ENCODE measurements at places on chromosomes 2 and 18.

DNA sequence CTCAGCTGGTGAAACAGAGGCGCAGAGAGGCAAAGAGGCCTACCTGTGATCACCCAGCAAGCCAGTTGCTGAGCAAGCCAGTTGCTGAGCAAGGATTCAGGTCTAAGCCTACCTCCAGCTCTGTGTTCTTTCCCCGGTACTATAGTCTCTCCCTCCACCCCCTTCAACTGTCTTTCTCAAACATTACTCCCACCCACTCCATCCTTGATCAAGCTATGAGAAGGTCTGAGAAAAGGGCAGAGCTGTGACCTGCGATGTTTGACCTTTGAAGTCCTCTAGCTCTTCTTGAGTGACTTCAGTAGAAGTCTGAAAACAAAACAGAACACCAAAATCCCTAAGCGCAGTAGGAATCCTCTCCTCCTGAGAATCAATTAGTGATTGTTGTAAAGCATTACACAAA lies 665.2 kb upstream of the ID2 start:
- DNase-seq = no peak

GRCh38 chr18:70464343-70465114 lies 175.7 kb downstream of the SOCS6 start:
- peak; percentile 6 for DNase-seq

GRCh38 chr2:176285321-176285720 lies 16.1 kb downstream of the MTX2 start:
- DNase-seq = no peak

- DNase-seq = no peak
Measured at GRCh38 chr2:58957188-58957840, 716.2 kb upstream of the FANCL start.

- no peak for DNase-seq
Measured at GRCh38 chr2:88303865-88304264, 133.7 kb downstream of the THNSL2 start.

GRCh38 chr2:205612636-205613035 lies 69.7 kb upstream of the NRP2 start:
- DNase-seq = peak; percentile 8

GRCh38 chr2:174919947-174920595 lies 85.1 kb downstream of the CHN1 start:
- no peak for DNase-seq

DNA sequence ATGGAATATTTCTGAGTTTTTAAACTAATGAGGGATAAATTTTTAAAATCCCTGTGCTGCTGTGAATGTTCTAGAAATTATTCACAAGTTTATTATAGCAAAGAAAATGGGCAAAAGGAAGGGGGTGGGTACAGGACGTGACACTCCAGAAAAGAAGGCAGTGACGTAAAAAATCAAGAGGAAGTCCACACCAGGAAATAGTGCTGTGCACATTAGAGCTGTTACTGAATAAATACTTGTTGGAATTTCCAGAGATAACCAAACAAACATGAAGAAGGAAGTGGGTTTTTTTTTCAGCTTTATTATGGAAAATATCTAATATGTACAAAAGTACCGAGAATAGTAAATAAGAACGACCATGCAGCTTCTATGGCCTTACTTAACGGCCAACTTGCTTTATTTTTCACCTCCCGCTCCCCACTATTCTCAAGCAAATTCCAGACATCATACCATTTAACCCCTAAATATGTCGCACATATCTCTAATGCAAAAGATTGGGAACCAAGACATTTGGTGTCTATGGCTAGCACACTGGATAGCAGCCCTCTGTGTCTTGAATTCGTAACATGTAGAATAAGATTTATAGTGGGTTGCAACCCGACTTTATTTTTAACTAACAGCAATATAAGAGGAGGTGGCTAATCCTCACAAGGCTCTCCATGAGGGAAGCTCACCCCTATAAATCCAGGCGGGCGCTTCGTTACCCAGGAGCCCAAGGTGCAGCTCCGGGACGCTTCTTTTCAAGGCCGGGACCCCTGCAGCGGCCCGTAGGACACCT lies 580 bp upstream of the NDUFV2 start:
- DNase-seq = no peak

DNA sequence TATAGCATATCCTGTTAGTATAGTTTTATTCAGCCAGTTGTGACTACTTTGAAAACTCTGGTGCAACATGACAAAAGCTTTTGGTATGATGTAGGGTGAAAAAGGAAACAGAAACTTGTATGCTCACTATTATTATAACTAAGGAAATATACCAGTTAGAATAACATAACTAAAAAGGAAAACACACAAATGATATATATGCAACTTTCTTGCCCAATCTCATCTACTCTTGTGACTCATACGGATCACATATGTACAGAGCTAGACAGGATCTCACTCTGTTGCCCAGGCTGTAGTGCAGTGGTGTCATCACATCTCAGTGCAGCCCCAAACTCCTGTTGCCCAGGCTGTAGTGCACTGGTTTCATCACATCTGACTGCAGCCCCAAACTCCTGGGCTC lies 12.4 kb upstream of the TLK1 start:
- DNase-seq = no peak

DNA sequence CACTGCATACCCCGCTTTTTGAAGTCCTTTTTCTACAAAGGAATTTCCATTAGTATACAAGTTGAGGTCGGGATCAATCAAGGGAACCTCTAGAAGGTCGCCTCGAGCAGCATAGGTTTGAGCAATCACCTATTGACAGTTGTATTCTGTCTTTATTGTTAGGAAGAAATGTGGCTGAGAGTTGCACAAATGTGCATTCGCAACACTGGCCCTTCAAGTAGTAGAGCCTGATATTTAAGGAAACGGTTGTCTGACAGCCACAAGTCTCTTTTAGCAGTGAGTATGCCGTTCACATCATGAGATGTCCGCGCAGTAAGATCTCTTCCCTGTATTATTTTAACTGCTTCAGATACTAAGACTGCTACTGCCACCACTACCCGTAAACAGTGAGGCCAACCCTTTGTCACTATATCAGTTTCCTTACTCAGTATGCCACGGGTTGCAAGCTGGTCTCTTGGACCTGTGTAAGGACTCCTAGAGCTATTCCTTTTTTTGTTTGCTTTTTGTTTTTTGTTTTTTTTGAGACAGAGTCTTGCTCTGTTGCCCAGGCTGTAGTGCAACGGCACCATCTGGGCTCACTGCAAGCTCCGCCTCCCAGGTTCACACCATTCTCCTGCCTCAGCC lies 10.0 kb upstream of the STARD7 start:
- no peak for DNase-seq

DNA sequence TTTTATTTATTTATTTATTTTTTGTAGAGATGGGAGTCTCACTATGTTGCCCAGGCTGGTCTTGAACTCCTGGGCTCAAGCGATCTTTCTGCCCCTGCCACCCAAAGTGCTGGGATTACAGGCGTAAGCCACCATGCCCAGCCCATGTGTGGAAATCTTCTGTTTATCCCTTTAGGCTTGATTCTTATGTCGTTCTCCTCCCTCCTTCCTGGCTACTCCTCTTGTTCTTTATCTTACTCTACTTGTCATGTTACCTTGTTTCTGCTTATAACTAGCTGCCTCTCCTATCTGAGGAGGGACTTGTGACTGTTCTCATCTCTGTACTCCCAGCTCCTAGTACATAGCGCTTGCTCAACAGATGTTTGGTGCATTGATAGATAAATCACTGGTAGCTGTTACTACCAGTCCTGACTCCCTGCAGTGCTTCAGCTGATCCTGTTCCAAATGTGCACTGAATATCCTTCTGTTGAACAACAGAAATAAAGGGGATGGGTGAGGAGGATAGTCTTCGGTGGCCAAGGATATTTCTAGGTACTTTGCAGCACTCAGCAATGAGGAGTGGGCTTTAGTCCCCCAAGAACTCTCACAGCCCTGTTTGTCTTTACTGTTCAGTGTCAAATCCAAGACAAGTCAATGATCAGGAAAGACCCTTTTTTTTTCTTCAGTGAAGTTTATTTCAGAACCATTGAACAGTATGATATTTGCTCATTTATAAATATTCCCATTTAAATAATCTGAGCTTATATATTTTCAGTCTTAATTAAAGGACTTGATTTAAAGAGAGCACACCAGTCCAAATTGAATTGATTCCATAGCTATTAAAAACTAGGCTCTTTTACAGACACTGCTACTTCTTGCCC lies 7.2 kb downstream of the IL1B start:
- DNase-seq = no peak

- DNase-seq = no peak
Measured at GRCh38 chr2:19837235-19837766, 64.5 kb downstream of the TTC32 start.

DNA sequence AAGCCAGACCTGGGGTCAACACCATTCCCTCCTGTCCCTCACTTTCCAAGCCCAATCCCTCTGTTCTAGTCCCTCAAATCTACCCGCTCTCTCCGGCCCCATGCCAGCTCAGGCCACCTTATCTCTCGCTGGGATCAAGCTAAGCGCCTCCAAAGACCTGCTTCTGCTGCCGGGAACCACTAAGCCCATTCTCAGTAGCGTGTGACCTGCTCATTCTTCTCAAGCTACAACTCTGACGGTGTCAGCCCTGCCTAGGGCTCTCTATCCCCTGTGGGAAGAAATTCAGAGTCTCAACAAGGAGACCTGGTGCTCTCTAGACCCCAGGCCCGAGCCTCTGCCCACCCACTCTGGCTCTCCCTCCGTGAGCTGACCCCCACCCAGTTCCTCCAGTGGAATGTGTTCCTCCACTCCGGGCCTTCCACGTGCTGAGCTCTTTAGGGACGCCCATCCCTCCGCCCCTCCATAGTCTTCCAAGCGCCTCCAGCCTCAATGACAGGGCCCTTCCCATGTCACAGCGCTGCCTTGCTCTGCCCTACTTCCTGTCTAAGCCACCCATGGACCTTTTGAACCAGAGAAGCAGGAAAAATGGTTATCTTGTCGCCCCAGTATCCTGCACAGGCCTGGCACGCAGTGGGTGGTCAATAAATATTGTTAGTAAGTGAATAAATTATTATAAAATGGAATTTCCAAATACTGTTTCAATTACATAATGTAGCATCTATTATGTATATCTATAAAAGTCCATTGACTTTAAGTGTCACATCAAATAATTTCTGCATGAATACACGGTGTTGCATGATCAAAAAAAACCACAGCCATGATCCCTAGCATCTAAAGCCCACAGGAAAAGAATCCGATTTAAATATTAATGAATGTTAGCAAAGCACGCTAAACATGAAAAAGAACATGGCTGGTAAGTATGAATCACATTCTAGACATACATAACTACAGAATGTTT lies 127.6 kb downstream of the ZNF516 start:
- DNase-seq = no peak

DNA sequence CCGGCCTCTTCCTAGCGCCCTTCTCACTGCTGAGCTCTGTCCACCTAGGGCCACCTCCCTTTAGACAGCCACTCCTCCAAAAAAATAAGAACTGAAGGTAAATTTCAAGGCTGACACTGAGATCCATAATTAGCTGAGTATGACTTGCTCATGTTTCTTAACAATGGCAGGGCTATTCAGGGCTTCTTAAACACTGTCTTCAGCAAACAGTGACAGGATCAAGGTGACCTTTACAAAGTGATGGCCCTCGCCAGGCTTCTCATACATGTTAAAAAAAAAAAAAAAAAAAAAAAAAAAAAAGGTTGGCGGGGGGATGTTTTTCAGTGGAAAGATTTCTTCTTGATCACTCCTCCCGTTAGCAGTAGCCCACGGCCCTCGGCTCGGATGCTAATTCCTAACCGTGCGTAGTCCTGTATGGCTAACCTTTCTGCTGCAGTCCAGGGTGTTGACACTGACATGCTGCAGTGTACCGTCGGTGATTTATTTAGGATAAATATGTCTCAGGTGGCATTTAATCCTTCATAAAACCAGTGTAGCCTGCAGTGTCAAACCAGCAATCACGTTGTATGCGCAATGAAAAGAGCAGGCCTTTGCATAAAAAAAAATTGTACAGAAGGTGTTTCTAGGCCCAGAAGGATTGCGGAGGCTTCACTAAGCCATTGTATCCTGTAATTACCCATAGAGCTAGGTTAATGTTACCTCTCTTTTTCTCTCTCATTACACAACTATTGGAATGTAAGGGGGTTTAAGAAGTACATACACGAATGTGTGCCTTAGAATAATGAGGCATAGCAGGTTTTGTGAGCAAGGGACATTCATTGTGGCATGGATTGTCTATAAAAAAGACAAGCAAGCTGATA lies 142.7 kb downstream of the PTGR3 start:
- DNase-seq = no peak

DNA sequence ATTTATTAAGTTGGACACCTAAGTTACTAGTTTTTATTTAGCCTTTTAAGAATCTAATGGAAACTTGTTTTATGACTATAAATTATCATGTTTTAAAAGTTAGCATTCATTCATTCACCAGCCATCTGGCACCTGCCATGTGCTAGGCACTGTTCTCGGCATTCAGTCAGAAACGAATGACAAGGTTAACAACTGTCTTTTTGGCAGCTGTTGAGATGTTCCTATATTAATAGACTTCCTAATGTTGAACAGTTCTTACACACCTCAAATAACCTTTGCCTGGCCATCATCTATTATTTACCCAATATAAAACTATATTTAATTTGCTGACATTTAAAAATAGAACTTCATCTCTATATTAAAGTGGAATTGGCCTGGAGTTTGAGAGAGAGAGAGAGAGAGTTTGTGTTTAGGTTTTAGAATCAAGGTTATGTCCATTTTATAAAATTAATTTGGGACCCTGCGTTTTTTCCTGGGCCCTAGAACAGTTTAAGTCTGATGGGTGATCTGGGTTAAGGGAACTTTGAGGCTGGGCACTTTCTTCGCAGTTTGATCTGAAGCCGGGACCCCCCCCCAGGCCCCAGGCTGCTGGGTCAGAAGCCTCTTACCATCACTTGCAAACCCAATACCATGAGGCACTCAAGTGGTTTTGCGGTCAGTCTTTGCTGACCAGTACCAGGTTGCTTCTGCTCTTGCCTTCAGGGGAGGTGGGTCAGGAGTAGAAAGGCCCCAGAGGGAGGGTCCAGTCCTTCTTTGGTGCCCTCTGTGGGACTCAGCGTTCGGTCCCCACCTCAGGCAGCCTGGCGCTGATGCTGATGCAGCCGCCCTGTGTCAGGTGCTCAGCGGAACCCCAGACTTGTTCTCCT lies 48.3 kb upstream of the ASB1 start:
- no peak for DNase-seq

GRCh38 chr2:9737053-9737875 lies 106.0 kb upstream of the TAF1B start:
- no peak for DNase-seq

- no peak for DNase-seq
Measured at GRCh38 chr2:123771928-123772632, 253.0 kb upstream of the CNTNAP5 start.

GRCh38 chr2:186980117-186980442 lies 131.1 kb upstream of the ZSWIM2 start:
- DNase-seq = no peak

GRCh38 chr2:236166796-236167296 lies 1.3 kb downstream of the GBX2 start:
- no peak for DNase-seq
